ENCODE measurements at places on chromosomes 3 and 15. TPM values are rescaled to one million over a fixed set of nuclear protein-coding genes. Genes with fewer than 3 reads are reported as not detected.

DNA sequence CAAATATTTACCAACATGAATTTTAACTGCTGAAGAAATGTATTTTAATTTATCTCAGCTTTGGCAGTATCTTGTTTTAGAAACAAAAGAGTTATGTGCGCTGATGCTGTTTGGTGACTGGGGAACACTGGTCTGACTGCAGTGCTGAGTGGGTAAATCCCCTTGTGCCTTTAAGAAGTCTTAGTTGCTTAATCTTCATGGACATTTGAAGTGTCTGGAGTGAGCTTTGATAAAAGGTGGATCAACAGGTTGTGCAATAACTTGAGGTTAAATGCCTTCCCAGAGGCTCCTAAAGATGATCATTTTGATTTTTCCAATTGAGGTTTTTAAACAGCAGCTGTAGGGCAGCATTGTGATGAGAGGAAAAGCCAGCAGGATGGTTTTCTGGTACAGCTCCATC is 68.7 kb downstream of the TP63 start:
- no peak for DNase-seq
- no peaks in the 10 kb centered on the region for H3K27me3 ChIP-seq
- no peak overlapping the region for H3K27ac ChIP-seq
- H3K36me3 ChIP-seq: no peaks in the 10 kb centered on the region
- no peak overlapping the region for H3K4me3 ChIP-seq
- H3K4me1 ChIP-seq: no peaks in the 10 kb centered on the region

The KLHL25 gene
- 5.1 TPM for total RNA-seq

The CYP1A2 gene
- total RNA-seq: 0.46 TPM

The ATP13A5 gene
- not detected for total RNA-seq
